ENCODE measurements at places on chromosomes 6 and 20. TPM values are rescaled to one million over a fixed set of nuclear protein-coding genes. Genes with fewer than 3 reads are reported as not detected.

SLC22A3 gene
- 0.33 TPM for total RNA-seq

RIPOR2 gene
- total RNA-seq: under 0.01 TPM

PMEPA1 gene
- total RNA-seq: 95.0 TPM

RFX6 gene
- not detected for total RNA-seq

SRSF12 gene
- total RNA-seq: 0.54 TPM

PLAGL1 gene
- 27.1 TPM for total RNA-seq

POPDC3 gene
- total RNA-seq: 14.4 TPM

SLC24A3 gene
- not detected for total RNA-seq

Data from mammary epithelial cell (primary cell).